MCF 10A (cell line): ENCODE measurements at places on chromosomes 12 and 14. TPM values are rescaled to one million over a fixed set of nuclear protein-coding genes. Genes with fewer than 3 reads are reported as not detected.

GRCh38 chr12:121637231-121637914 lies 11.0 kb downstream of the ORAI1 start:
- no peak for DNase-seq

- no peak for DNase-seq
These were observed 253.4 kb upstream of the SFSWAP start for GRCh38 chr12:131457331-131458047.

Gene VCPKMT
- 7.2 and 10.4 TPM in 2 replicates for total RNA-seq

DNA sequence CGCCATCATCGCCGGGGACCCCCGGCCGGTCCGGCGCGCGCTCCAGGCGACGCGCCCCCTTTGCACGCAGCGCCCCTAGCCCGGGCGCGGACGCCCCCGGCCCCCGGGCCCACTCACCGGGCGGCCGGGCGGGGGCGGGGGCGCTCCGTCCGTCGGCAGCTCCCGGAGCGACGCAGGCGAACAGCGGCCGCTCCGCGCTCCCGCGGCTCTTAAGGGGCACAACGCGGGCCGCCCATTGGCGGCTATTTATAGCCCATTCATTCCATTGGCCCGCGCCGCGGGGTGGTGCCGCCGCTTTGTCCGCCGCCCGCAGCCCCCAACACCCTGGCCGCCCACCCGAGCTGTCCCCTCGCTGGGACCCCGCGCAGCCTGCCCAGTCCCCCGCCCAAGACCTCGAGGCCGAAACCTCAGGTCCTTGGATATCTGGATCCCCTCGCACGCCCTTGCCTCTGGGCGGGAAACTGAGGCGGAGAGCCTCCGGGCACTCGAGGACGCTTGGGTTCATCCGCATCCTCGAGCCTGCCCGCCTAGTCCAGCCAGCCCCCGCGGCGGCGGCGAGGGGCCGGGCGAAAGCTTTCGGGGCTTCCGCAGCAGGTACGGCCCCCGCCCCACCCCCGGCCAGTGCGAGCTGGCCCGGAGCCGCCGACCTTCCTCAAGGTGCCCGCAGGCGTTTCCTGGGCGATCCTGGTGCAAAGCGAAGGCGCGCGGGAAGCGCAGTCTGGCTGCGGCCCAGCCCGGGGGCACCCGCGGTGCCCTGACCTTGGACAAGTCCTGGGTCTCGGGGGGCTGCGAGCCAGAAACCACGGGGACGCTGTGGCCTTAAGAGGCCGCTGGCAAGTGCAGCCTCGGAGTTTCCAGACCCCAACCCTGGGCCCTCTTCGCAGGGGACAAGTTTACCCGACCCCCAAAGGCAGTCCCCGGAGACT lies at the start of gene CKB:
Gene CKB, minus strand, starts transcription at position 182 of the 926 bp plus-strand sequence. CDS start 337 bp downstream, outside the sequence.
- DNase-seq: no peak

DNA sequence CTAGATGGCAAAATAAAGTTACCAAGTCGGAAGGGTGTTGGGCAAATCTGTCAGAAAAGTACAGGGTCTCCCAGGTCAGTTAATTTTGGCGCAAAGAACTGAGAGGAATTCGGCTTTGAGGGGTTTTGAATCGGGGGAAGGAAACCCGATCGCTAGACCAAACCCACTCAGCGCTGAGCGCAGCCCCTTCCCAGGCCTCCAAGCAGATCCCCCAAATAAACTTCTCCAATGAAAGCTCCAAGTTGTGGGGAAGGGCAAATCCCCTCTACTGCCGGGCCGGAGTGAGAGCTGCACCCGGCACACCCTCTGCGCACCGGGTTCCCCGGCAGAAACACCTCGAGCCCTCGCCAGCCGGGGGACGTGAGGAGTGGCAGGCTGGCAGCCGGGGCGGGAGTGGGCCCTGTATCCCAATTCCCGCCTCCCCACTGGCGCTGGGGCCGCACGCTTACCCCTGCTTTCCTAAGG lies 441 bp downstream of the E2F7 start:
- peak; percentile 46 for DNase-seq

Gene PA2G4
- 158 and 205 TPM in 2 replicates for total RNA-seq

Gene GPRC5D
- not detected in 2 replicates for total RNA-seq

DNA sequence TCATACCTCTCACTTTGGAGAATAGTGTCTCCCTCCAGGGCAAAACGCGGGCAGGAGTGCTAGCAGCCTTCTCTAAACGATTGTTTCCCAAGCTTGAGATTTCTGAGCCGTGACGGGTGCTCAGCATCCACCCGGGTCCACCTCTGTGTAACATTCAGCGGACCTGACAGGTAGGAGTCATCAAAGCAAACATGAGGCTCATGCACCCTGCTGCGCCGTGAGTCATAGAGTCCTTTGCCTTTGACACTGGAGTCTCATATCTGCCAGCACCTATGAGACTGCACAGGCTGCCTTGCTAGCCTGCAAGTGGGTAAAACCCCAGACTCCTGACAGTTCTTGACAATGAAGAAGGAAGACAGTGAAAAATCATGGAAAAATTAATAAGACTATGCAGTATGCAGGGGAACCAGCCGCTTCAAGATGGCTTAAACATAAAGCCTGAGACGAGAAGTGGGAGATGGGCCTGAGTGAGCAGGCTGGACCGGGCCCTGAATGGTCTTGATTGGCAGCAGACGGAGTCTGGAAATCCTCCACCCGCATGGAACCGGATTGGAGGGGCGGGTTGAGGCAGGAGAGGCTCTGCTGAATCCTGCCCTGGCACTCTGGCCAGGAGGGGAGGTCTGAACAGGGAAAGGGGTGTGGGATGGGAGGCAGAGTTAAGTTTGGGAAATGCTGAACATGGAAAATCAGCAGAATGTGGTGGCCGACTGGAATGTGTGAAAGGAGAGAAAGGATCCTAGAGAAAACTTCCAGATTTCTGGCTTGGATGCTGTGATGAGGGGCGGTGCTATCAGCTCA lies 54.2 kb downstream of the LGMN start:
- peak; percentile 50 for DNase-seq

Gene CLEC14A
- total RNA-seq: not detected in 2 replicates

Gene NEUROD4
- not detected in 2 replicates for total RNA-seq

DNA sequence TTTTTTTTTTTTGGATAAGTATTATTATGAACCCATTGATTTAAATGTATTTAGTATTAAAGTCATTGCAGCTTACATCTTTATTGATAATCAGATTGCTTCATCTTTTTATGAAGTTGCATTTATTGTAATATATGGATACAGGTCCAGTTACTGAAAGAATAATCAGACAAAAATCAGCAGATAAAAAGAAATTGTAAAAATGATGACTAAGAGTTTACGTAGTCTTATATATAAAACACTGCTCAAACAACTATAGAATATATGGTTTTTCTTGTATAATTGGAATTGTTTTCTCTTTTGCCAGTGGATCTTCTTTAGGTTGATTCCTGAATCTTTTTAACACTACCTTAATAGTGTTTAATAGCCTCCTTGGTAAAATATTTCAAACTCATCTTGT lies 378.3 kb downstream of the DUSP6 start:
- DNase-seq: no peak

Gene ANKS1B
- total RNA-seq: 17.7 and 18.8 TPM in 2 replicates

Gene ISM2
- not detected in 2 replicates for total RNA-seq

Gene PZP
- not detected in 2 replicates for total RNA-seq

- DNase-seq: no peak
These were observed 81.7 kb upstream of the TMEM263 start for GRCh38 chr12:106873983-106874382.

- peak; percentile 12 for DNase-seq
These were observed 768.1 kb upstream of the TBX3 start for GRCh38 chr12:115451780-115452736.

Gene TRPV4
- total RNA-seq: 0.09 and 0.15 TPM in 2 replicates

Gene DBX2
- total RNA-seq: not detected in 2 replicates

GRCh38 chr12:97716356-97716755 lies 253.8 kb downstream of the RMST start:
- DNase-seq: peak; percentile 27

Gene TEX22
- 4.1 and 6.2 TPM in 2 replicates for total RNA-seq

DNA sequence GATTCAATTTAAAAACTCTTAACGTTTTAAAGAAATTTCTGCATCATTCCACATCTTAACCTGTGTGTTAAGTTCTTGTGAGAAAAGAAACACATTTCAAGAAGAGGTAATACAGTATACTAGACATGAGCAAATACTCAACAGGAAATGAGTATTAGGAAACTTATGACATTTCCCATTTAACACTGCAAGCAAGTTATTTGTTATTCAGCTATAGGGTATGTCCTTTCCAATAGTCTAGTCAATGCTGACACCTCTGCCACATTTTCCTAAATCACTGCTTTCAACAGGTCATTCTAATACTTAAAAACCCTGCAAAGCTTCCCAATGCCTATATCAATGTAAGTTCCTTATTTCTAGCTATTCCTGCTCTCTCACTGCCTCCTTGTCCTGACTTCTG lies 93.1 kb downstream of the DDHD1 start:
- no peak for DNase-seq

GRCh38 chr12:64205542-64205941 lies 16.6 kb downstream of the KICS2 start:
- DNase-seq: no peak

Gene DDX47
- 47.0 and 47.7 TPM in 2 replicates for total RNA-seq

GRCh38 chr12:12518919-12519318 lies 43.7 kb downstream of the DUSP16 start:
- no peak for DNase-seq

DNA sequence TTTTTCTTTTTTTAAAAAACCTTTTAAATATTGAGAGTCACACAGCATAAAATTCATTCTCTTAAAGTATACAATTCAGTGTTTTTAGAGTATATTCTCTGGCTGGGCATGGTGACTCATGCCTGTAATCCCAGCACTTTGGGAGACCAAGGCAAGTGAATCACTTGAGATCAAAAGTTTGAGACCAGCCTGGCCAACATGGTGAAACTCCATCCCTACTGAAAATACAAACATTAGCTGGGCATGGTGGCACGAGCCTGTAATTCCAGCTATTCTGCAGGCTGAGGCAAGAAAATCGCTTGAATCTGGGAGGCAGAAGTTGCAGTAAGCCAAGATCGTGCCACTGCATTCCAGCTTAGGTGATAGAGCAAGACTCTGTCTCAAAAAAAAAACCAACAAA lies 68.4 kb upstream of the BCAT1 start:
- peak; percentile 11 for DNase-seq

GRCh38 chr12:69024413-69024812 lies 91.4 kb upstream of the CPM start:
- DNase-seq: peak; percentile 96

Gene ARHGAP9
- total RNA-seq: 0.69 and 1.1 TPM in 2 replicates

- DNase-seq: no peak
These were observed 65.3 kb downstream of the DENND5B start for GRCh38 chr12:31525496-31526157.

Gene PLCZ1
- not detected in 2 replicates for total RNA-seq

- DNase-seq: no peak
These were observed 82.7 kb upstream of the BMP4 start for GRCh38 chr14:54039311-54039710.

DNA sequence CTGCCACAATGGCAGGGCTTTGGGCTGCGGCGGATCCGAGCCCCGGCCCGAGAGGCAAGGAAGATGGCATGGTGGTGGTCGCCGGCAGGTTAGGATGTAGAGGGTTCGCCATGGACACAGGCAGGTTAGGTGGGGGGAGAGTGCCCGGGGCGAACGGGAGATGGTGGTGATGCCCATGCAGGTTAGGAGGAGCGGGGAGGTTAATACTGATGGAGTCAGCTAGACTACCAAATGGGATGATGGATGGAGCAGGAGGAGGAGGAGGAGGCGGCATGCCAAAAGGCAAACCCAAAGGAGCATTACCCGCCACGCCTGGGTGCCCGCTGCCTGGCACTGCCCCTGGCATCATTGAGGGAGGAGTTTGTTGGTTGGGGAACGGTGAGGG lies 6.2 kb downstream of the MYL6 start:
- DNase-seq: no peak

- DNase-seq: peak; percentile 70
These were observed 21.8 kb downstream of the LMO3 start for GRCh38 chr12:16583969-16584745.

DNA sequence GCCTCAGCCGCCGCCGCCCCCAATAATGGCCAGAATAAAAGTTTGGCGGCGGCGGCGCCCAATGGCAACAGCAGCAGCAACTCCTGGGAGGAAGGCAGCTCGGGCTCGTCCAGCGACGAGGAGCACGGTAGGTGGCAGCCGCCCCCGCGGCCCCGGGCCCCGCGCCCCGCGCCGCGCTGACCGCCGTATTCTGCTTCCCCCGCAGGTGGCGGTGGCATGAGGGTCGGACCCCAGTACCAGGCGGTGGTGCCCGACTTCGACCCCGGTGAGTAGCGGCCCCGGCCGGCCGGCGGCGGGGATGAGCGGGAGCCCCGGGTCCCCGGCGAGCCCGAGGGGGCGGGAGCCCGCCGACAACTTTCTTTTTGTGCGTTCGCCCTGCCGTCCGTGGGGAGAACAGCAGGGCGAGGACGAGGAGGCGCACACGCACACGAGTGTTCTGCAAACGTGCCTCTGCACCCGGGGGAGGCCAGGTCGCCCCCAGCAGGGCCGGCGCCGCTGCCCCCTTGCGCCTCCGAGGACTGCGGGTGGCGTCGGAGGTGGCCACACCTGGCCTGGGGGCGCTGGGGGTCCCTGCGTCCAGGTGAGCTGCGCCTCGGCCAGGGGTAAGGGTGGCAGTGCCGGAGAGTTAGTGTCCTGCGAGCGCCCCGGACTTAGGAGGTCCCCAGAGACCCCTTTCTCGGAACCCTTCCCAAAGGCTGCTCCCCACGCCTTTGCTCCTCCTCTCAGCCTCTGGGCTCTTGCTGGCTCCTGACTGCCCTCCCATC lies 794 bp downstream of the RCOR1 start:
- DNase-seq: peak; percentile 36

- no peak for DNase-seq
These were observed 18.2 kb downstream of the CEP128 start for GRCh38 chr14:80923368-80923767.

GRCh38 chr12:130826151-130826801 lies 12.8 kb downstream of the STX2 start:
- DNase-seq: peak; percentile 37

Gene ARHGEF40
- total RNA-seq: 3.6 and 6.7 TPM in 2 replicates

GRCh38 chr12:121512561-121512960 lies 68.3 kb downstream of the KDM2B start:
- no peak for DNase-seq

Gene PIK3C2G
- 10.6 and 15.0 TPM in 2 replicates for total RNA-seq

DNA sequence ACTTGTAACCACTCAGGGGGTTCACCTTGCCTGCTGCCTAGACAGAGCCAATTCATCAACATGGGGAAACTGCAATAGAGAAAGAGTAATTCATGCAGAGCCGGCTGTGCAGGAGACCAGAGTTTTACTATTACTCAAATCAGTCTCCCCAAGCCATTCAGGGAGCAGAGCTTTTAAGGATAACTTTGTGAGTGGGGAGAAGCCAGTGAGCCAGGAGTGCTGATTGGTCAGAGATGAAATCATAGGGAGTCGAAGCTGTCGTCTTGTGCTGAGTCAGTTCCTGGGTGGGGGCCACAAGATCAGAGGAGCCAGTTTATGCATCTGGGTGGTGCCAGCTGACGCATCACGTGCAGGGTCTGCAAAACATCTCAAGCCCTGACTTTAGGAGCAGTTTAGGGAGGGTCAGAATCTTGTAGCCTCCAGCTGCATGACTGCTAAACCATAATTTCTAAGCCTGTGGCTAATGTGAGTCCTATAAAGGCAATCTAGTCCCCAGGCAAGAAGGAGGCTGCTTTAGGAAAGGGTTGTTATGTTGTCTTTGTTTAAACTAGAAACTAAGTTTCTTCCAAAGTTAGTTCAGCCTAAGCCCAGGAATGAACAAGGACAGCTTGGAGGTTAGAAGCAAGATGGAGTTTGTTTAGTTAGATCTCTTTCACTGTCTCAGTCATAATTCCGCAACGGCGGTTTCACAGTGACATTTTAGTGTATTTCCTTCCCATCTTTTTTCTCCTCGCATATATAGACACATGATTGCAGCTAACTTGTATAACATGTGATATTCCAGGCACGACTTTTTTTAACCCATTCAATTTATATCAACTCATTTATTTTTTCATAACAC lies 68.9 kb upstream of the NCOR2 start:
- DNase-seq: peak; percentile 67

Gene SERPINA3
- 44.5 and 54.5 TPM in 2 replicates for total RNA-seq

Gene MDM2
- 353 and 383 TPM in 2 replicates for total RNA-seq

Gene SIX6
- not detected in 2 replicates for total RNA-seq
